GM23338 (cell line): ENCODE measurements at places on chromosomes 1 and 21.

- no peak for DNase-seq
Observed at GRCh38 chr1:160217481-160218051, 12.4 kb downstream of the PEA15 start.

GRCh38 chr1:172622541-172622940, 36.4 kb upstream of the FASLG start:
- DNase-seq: no peak

- DNase-seq: no peak
Observed at GRCh38 chr1:76260279-76260678, 185.7 kb downstream of the ST6GALNAC3 start.

DNA sequence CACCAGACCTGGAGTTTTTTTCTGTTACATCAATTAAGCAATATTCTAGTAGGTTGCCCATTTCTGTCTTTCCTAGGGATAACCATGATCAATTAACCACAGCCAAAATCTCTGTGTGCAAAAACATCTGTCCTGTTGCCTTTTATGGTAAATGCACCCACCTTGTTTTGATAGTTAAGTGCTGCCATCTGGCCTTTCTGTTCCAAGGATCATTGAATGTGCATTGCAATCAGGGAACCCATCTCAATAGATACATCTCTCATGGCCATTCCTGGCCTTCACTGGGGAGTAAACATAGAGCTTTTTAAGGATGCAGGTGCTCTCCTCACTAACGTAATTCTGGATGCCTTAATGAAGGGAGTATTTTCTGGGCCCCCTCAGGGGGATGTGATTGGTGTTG, 111.8 kb upstream of the KIAA1614 start:
- DNase-seq: no peak

DNA sequence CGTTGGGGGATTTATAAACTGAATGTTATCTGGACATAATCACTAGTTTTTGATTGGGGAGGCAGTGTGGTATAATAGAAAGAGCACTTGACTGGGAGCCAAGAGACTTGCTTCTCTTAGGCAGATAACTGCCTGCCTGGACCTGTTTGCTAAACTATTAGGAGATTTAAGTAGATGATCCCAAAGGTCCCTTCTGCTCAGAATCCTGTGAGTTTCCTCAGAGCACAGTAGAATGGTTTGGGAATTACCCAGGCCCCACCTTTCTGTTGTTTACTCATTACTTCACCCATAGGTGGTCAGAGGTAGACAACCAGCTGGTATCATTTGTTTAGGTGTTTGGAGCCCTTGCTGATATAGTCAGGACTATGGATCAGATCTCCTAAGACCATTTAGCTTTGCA, 10.3 kb upstream of the PODN start:
- no peak for DNase-seq
